ENCODE measurements at places on chromosomes 1 and 21. TPM values are rescaled to one million over a fixed set of nuclear protein-coding genes. Genes with fewer than 3 reads are reported as not detected.

- DNase-seq, result peak; percentile 77
These were observed at the start of gene HECTD3 for GRCh38 chr1:45010855-45011811. Gene HECTD3 (minus strand): TSS chr1:45011324. CDS start chr1:45011257, 67 bp downstream.

GRCh38 chr1:66527686-66528085 lies 6.3 kb upstream of the SGIP1 start:
- peak; percentile 38 for DNase-seq

GRCh38 chr1:195766709-195767108 lies 841.5 kb downstream of the KCNT2 start:
- peak; percentile 2 for DNase-seq

DNA sequence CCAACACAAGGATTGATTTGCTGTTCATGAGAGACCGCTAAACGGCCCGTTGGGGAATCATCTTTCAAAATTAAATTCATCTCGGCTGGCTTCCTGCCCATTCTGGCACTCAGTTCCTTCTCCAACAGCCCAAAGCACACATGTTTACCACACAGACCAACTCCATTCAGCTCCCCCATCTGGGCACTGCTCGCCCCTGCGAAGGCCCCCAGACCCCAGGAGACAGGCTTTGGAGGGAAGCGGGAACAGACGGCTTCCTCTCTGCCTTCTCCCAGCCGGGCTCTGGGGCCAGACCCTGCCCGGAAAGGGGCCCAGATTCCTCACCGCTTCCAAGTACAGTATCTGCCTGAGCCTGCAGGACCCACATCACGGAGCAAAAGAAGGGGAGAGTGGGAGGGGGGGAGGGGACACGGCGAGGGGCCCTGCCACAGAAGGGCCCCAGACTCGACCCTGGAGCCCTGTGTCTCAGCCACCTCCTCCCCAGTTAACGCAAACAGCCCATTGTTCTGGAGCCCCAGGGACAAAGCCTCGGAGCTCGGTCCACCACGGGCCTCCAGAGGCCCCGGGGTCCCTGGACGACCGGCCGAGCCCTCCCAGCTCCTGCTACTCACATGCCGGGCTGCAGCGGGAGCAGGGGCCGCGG lies 660 bp downstream of the MEGF6 start:
- DNase-seq, result no peak

GRCh38 chr1:182575540-182576149 lies 13.4 kb downstream of the RNASEL start:
- peak; percentile 66 for DNase-seq

DNA sequence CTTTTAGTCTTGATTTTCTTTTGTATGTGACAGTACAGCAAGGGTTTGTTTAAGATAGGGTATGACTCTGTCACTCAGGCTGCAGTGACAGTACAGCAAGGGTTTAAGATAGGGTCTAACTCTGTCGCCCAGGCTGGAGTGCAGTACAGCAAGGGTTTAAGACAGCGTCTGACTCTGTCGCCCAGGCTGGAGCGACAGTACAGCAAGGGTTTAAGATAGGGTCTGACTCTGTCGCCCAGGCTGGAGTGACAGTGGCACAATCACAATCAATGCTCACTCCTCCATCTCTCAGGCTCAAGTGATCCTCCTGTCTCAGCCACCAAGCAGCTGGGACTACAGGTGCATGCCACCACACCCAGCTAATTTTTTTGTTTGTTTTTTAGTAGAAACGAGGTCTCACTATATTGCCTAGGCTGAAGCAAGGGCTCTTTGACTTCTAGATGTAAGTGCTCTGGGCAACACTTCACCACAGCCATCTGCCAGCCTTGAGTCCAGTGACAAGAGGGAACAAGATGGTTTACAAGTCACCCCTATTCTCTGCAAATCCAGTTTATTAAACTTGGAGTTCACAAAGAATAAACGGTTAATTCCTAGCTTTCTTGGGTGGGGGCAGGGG lies 965 bp upstream of the SH2D5 start:
- no peak for DNase-seq

DNA sequence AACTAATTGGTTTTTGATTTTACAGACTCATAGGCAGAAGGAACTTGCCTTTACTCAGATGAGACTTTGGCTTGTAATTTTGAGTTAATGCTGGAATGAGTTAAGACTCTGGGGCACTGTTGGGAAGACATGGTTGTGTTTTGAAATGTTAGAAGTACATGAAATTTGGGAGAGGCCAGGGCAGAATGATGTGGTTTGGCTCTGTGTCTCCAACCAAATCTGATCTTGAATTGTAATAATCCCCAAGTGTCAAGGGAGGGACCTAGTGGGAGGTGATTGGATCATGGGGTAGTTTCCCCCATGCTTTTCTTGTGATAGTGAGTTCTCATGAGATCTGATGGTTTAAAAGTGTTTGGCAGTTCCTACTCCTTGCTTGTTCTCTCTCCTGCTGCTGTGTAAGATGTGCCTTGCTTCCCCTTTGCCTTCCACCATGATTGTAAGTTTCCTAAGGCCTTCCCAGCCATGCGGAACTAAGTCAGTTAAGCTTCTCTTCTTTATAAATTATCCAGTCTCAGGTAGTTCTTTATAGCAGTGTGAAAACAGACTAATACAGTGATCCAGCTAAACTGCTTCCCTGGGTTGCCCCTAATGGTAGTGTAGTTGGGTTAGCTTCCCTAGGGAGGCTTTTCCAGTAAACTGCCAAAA lies 10.2 kb downstream of the CPT2 start:
- DNase-seq, result no peak

DNA sequence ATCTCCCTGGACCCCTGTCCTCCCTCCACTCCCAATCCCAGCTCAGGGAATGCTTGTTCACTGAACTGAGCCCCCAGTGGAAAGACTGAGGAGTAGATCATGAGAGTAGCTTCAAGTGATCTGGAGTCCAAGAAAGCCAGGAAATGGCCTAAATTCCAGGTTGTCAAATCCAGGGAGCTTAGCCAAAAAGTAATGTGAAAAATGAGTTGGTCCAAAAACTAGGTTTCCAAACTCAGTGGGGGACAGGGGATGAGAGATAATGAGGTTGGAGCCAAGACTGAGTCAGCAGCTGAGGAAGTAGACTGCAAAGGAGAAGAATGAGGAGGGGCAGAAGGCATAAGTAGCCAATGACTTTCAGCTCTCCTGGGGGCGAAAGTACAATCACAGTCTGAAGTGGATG lies 284.1 kb upstream of the BEND5 start:
- DNase-seq, result no peak

- DNase-seq, result no peak
These were observed 33.4 kb upstream of the WNT4 start for GRCh38 chr1:22176258-22176657.

DNA sequence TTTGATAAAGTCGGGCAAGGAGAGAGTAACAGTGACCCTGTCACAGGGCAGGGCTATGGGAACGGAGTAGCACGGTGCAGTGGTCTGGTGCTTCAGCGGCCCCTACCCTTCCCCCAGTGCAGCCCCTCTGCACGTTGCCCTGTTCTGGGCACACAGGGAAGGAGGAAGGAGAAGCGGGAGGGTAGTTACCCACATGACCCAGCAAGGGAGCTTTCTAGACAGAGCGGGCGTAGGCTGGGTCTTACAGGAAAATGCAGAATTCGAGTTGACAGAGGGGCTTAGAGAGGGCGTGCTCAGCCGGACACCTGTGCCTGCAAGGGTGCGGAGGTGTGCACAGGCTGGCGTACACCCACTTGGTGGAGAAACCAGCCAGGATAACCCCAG lies 341.2 kb downstream of the NPHP4 start:
- DNase-seq, result no peak

GRCh38 chr1:231418101-231418740 lies 3.9 kb downstream of the EGLN1 start:
- DNase-seq, result no peak

GRCh38 chr1:226653311-226653921 lies 85.7 kb downstream of the ITPKB start:
- no peak for DNase-seq

DNA sequence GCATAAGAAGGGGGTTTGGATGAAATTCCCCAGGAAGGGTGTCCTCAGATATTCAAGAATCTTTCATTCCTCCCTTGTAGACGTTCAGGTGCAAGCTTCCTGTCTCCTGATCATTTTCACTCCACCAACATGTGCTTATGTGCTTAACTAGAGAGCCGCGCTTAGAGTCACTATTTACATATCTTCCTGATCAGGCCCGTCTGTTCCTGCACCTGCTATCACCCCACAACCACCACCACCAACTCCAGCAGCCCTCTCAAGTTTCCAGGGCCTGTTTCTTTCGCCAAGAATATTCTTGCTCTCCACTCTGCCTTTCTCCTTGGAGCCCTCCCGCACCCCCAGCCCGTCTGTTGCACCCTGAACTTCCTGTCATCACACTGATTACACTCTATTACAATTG lies 113.4 kb downstream of the SPSB1 start:
- DNase-seq, result no peak

GRCh38 chr1:180194048-180194425 lies 36.0 kb upstream of the LHX4 start:
- no peak for DNase-seq

DNA sequence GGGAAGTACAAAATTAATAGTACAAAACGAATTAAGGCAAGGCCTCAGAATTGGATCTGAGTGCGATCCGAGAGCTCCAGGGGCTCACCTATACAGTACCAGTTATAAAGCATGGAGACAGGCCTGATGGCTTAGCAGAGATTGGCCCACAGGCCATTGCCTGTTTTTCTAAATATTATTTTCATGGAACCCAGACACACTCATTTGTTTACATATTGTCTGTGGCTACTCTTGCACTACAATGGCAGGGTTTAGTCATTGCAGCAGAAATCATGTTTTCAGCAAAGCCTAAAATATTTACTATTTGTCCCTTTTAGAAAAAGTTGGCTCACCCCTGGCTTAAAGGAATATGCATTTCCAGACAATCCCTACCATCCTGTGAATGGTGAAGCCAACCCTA lies 578.9 kb downstream of the PLPP3 start:
- DNase-seq, result no peak

- no peak for DNase-seq
These were observed 22.7 kb downstream of the SLC35D1 start for GRCh38 chr1:67031121-67031858.

- no peak for DNase-seq
These were observed 228.8 kb downstream of the PBX1 start for GRCh38 chr1:164787834-164788231.

- peak; percentile 74 for DNase-seq
These were observed 105.9 kb upstream of the HNRNPU start for GRCh38 chr1:244970236-244970743.

GRCh38 chr1:62180639-62181038 lies 14.0 kb upstream of the L1TD1 start:
- DNase-seq, result no peak

- DNase-seq, result no peak
These were observed 61.3 kb downstream of the CD34 start for GRCh38 chr1:207849646-207850045.

GRCh38 chr1:244826712-244827111 lies 8.7 kb upstream of the COX20 start:
- DNase-seq, result no peak

DNA sequence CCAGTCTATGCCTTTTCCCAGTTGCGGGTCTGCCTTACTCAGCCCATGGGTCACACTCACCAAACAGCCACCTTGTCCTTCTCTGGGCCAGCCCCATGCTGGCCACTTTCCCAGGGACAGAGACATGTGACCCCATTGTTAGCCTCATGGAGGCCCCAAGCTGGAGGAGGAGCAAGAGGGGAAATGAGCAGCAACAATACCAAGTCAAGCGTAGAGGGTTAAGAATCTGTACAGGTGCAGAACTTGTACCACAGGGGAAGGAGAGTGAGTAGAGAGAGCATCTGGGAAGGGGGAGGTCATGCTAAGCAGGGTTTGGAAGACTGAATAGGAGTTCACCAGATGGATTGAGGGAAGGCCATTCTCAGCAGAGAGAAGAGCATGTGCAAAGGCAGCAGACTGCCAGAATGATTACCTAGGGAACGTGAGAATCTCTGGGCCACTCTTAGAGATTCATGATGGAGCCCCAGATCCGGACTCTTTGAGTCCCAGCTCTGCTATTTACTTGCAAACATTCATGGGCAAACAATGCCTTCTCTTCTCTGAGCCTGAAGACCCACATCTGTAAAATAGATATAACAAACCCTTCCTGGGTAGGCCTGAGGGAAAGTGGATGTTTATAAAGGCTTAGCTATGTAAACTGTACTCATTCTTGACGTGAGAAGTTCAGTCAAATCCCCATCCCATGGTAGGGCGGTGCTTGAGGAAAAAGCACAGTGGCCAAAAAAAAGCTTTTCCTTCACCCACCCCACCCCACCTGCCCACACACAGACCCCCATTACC lies 2.8 kb upstream of the SLC2A1 start:
- no peak for DNase-seq

DNA sequence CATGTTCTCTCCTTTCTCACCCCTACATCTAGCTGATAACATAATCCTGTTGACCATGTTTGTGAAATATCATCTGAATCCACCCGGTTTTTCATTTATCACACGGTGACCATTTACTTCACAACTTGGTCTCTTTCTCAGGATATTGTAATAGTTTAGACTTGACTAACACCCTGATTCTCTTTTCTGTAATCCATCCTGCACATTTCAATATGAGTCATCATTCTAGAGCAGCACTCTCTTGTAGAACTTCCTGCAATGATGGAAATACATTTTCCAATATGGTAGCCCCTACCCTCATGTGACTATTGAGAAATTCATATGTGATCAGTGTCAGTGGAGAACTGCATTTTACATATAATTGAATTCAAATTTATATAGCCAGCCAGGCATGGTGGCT lies 2.3 kb upstream of the JAM2 start:
- DNase-seq, result peak; percentile 55

DNA sequence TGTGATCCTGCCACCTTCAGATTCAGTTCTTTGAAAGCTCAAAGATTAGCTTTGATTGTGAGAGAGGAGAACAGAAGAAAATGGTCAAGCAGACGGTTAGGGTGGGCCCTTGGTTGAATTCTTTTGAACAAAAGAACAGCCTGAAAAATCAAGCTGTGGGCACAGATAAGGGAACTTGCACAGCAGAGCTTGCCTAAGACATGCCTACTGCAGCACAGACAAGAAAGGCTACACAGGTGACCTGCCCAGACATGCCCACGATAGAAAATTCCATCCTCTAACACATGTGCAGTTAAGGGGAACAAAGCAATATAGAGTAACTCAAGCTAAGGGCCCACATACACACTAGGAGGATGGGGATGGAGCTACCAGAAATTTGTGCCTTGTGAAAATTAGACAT lies 512.5 kb upstream of the LRRC7 start:
- DNase-seq, result peak; percentile 1

The ZMPSTE24 gene
- total RNA-seq, result 56.5 TPM

The KRTAP7-1 gene
- total RNA-seq, result not detected

The SLC35F3 gene
- total RNA-seq, result not detected

The SLAMF9 gene
- total RNA-seq, result not detected

The KNCN gene
- not detected for total RNA-seq

The SLC19A1 gene
- 21.8 TPM for total RNA-seq

The PPM1J gene
- 0.32 TPM for total RNA-seq

The TCHH gene
- not detected for total RNA-seq

The GSTM3 gene
- 16.3 TPM for total RNA-seq

The GBP5 gene
- 0.13 TPM for total RNA-seq

Measured in LHCN-M2 (cell line).